ENCODE measurements at places on chromosomes 1 and 21.

DNA sequence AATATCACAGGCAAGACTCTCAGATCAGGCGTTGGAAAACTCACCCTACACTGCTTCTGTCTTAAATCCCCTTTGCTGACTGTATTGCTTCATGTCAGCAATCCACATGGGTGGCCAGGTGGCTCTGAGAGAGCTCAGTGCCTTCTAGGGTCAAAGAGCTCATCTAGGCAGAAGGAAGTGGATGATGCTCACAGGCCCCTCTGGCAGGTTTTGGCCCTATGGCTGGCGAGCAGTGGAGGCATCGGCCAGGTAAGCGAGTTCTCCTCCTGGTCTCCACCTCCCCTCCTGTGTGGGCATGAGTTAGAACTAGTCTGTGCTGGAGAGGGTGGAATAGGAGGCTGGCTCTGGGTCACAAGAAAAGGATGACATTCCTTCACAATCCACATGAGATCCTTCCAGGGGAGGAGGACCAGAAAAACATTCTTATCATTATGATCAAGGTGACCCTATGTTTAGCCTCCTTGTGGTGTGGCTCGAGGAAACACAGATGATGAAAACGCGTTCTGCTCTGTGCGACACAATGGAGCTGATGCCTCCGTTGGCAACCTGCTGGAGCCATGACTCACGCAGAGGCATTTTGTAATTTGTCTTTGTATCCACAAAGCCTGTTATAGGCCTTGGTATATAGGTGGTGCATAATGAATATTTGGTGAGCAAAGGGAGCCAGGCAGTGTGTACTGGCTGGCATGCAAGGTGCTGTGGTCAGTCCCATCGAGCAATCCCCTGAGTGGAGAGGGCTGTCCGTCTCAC, 264.6 kb upstream of the RAB4A start:
- no peak for DNase-seq

DNA sequence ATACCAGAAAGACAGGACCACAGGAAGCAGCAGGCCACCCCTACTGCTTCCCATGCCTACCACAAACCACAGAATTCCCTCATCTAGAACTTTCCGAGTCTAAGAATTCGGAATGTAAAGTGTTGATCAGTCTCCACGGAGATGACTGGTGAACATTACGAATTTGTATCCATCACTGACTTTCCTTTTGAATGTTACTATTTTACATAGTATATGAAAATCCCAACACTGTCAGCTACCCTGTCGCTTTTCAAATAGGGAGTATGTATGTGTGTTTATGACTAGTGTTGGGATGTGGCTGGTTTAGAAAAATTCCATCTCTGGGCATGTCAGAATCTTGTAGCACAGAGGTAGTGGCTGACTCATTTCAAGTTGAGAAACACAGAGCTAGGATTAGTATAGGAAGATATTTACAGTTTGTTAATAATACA, 118.2 kb downstream of the COQ8A start:
- no peak for DNase-seq

GRCh38 chr1:241637046-241637590, 3.1 kb downstream of the CHML start:
- no peak for DNase-seq

DNA sequence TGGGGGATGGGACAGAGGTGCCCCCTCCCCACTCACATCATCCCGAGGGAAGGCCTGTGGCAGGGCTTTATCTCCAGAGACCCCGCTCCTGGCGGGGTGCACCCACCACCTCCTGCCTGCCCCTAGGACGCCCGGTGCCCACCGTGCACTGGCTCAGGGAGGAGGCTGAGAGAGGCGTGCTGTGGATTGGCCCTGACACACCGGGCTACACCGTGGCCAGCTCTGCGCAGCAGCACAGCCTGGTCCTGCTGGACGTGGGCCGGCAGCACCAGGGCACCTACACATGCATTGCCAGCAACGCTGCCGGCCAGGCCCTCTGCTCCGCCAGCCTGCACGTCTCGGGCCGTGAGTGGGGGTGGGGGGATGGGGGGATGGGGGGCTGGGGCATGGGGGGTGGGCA, 71.7 kb downstream of the TRIM11 start:
- DNase-seq = no peak

DNA sequence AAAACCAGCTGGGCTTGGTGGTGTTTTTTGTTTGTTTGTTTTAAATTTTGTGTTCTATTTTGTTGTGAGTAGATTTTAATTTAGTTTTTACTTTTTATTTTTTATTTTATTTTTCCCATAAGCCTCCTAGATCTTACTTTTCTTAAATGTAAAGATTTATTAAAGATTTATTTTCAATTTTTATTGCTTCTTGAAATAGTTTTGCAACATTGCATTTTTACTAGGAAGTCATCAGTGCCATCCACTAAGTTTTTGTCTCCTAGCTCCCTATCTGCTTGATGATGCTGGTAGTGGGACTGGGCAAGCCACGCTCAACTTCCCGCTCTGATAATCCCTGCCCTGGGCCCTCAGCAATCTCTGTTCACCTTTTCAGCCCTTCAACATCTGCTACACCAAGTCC, 175.4 kb downstream of the CDC7 start:
- DNase-seq = no peak

DNA sequence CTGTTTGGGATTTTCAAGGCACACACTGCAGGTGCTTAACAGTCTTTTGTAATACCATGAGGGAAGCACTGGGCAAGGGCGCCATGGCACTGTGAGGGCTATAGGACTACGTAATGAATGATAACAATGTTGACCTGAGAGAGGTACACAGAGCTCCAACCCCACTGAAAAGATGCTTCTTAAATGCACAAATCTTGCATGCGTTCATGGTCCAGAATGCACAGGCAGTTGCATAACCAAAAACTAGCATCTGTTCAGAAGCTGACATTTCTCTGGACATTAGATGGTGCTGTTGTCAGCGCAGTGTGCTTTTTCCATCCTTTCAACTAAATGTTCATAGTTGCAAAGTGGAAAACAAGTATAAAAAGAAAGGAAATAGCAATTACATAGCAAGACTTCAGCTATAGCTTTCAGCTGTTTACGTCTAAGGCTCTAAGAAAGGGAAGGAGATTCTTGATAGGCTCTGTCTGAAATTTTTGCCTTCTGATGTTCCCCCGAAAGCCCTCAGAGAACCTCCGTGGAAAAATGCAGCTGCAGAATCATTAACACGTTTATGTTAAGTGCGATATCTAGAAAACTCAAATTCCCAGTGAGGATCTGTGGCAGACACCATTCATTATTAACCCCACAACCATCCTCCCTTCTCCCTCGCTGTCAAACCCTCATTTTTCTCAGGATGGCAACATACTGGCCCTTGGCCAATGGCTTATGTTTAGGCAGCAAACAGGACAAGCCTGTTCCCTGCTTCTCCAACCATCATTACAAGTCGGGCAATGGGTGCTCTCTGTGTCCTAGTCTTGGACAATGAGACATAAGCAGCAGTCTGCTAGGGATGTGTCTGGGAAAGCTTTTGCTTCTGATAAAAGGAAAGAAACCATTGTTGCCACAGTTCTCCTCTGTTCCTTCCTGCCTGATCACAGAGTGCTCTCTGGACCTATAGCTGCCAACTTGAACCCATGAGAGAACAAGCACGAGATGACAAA, 8.2 kb upstream of the TARBP1 start:
- peak; percentile 32 for DNase-seq

DNA sequence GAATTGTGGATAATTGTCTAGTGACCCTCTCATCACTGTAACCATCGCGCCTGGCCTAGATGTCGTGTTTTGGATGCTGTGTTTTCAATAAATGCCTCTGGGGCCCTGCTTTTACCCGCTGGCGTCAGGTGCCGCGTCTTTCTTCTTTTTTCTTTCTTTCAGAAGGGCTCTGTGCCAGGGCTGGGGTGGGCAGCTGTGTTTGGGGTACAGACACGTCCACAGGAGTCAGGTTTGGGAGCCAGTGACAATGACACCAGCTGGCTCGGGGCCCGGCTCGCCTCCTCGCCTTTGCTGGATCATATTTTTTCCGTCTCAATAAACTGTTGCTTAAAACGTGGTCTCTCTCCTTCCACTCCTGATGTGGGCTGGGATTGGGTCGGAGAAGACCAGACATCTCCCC, 16.1 kb downstream of the TMEM201 start:
- DNase-seq = no peak

GRCh38 chr1:195745189-195746010, 862.8 kb downstream of the KCNT2 start:
- DNase-seq = no peak

DNA sequence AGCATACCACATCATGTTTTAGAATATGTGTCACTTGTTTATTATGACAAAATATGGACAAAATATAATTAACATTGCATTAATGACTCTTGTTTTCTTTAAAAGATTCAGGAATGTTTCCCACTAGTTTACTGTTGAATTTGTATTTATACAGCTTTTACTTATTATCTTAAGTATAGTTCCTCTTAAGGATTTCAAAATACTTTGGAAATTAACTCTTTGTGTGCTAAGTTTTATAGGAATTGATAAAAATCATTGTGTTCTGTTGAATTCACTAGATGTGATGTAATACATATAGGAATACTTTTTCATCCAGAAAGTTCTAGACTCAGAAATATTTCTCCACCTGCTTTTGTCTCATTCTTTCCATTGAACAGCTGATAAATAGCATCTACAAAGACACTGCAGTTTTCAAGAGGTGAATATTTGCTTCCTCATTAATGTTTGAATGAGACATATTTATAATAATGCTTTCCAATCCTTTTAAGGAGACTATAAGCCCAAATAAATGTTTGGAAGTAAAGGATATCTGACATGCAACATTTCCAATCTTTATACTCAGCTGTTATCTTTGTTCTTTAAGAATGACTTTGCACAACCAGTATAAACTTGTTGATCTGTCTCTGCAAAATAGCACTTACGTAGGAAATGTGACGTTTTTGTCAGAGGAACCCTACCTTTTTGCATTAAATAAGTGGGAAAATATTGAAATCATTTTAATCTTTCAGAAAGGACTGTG, 38.4 kb upstream of the SAMSN1 start:
- no peak for DNase-seq

DNA sequence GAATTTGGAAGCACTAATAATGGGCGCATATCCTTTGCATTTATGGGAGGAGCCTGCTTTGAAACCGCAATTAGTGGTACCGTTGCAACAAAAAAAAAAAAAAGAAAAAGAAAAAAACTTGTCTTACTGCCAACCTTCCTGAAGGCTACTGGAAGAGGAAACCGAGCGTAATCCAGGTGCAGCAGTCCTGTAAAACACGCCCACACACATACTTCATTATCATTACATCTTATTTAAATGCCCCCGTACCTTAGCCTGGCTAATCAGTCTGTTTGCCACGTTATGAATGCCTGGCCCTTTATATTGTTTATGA, 686 bp upstream of the ZNF281 start:
- no peak for DNase-seq
